ENCODE measurements at places on chromosomes 7 and 10.

- no peak for DNase-seq
These were observed 374.7 kb downstream of the TCERG1L start for GRCh38 chr10:130936851-130937250.

- peak; percentile 46 for DNase-seq
These were observed 102.6 kb downstream of the SH3PXD2A start for GRCh38 chr10:103752680-103753248.

GRCh38 chr7:94012746-94013145 is 8.6 kb upstream of the BET1 start:
- DNase-seq, result no peak

GRCh38 chr7:133491846-133492652 is 239.2 kb downstream of the EXOC4 start:
- DNase-seq, result peak; percentile 34

- no peak for DNase-seq
These were observed 29.3 kb downstream of the CRHR2 start for GRCh38 chr7:30652698-30653641.

- no peak for DNase-seq
These were observed 34.5 kb downstream of the ZNF775 start for GRCh38 chr7:150413640-150414081.

GRCh38 chr7:40808378-40808942 is 673.7 kb downstream of the SUGCT start:
- DNase-seq, result peak; percentile 24

GRCh38 chr7:136245327-136246004 is 268.3 kb upstream of the MTPN start:
- DNase-seq, result no peak

DNA sequence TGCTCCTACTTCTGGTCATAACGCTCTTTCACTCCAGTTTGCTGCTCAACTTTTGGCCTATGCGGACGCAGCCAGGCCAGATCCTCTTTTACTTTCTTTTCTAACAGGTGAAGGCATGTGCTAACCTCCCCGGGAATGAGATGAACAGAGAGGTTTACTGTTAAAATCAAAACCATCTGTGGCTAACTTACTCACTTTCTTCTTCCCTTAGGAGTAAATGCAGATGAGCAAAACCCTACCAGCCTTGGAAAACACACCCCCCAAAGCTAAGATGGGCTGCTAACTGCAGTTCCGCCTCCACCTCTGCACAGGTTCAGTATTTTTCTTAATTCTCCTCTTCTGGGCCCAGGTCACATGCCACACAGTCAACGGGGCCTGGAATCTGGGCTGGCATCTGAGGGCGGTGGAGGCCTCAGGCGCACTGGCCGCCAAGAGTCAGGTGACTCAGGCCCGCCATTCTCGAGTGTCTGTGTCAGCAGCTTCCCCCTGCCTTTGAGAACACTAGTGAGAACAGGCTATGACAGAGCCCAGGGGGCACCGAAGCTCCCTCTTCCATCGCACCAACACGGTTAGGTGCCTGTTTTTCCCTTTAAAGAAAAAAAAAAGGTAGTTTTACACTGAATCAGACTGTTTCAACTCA is 11.1 kb downstream of the FAM53B start:
- DNase-seq, result no peak

DNA sequence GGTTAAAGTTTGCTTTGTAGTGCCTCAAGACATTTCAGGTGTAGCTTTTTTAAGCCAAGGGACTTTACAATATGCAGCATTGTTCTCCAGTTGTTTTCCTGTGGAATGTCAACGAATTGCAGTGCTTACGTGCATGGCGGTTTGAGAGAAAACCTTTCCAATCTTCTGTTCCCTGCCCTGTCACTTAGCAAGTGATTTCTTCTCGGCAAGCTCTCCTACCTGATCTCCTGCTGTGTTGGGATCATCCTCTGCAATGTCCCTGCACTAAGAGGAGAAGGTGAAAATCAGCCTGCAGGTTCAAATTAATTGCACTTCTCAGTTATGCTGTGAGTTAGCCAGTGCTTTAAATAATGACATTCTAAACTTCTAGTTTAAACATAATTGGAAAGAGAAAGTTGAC is 197.6 kb upstream of the FZD1 start:
- DNase-seq, result no peak

GRCh38 chr10:132687893-132688579 is 97.9 kb downstream of the NKX6-2 start:
- DNase-seq, result no peak

DNA sequence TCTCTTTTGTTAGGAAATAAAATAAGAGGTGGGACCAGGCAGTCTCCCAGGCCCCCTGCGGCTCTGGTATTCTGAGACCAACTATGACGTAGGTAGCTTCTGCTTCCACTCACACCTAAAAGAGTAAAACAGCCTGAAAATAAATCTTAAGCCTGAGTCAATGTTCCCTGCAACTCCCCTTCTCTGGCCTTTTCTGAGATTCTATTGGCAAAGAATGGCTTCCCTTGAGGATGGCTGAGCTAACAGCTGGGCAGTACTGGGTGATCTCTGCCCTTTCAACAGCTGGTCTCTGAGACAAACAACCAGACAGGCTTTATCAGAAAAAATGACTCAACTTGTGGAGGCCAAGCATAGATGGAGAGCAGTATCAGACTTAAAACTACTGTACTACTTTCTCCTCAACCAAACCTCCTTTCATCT is 58.7 kb downstream of the CREB3L2 start:
- no peak for DNase-seq

Measured in MCF 10A (cell line).